ENCODE measurements at places on chromosomes 6 and 20.

- no peak for DNase-seq
Observed at GRCh38 chr6:114989279-114989964, 646.6 kb upstream of the HS3ST5 start.

GRCh38 chr6:43950731-43951062 lies 176.6 kb downstream of the MRPL14 start:
- no peak for DNase-seq

DNA sequence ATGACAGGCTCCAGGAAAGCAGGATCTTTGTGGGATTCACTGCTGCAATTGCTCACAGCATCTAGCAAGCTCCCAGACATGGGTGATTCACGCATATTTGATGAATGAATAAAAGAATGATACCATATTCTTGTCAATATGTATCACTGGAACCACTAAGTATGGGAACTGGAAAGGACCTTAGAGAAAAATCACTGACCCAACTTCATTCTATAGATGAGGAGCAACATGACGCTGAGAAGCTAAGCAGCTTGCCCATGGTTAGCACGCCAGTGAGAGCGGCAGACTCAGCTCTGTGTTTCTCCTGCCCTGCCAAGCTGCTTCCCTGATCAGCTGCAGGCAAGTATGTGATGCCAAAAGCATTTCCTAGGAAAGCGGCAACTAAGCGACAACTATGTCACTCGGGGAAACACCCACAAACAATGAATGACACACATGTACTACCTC lies 66.8 kb downstream of the PPP1R3G start:
- no peak for DNase-seq

DNA sequence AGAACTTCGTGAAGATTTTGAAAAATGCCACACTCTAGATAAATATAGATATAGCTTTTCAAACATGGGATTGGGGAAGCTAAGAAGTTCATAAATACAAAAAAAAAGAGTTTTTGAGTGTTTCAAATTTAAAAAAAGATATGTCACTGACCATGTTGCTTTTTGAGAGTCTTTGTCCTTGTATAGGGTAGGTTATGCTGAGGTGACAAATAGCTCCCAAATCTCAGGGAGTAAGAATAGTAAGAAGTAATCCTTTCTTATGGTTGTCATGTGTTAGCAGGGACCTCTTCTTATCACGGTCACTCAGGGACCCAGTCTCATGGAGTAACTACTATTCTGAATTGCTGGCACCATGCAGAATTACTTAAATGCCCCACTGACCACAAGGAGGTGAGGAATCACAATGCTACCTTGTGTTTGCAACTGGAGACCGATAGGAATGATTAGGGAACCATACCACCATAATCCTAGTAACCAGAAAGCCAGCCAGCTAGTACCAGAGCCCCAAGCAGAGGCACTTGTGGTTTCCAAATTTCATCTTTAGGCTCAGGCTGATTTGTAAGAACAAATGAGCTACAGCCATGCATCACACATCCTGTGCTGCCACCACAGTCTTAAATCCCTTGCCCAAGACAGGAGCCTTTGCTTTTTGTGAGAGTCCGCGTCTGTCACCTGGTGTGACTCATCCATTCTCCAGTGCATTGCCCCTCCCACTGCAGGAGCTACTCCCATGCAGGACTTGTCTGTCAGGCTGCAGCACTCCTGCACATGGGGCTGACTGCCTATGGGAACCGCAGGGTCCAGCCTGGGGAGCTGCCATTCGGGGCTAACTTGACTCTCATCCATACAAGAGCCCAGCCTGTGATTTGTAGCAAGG lies 42.4 kb upstream of the ADGRF4 start:
- no peak for DNase-seq

DNA sequence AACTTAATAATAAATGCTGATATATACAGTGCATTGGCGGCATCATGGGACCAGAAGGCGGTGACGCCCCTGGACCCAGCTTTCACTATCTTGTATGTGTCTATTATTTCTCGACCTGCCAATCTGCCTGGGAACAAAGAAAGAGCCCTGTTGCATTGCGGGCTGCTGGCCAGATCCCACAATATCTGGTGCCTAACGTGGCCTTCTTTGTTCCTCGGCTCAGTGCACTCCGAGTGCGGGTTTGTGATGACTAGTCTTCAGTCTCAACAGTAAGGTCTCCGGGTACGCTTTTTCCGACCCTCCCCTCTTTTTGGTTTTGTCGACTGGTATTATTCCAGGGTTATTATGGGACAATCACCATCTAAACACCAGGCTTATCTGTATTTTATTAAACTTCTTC lies 291.5 kb downstream of the TBC1D32 start:
- DNase-seq = no peak

GRCh38 chr6:137879885-137880745 lies 13.1 kb downstream of the TNFAIP3 start:
- no peak for DNase-seq

- DNase-seq = no peak
Observed at GRCh38 chr20:34473262-34473883, 42.8 kb upstream of the DYNLRB1 start.

DNA sequence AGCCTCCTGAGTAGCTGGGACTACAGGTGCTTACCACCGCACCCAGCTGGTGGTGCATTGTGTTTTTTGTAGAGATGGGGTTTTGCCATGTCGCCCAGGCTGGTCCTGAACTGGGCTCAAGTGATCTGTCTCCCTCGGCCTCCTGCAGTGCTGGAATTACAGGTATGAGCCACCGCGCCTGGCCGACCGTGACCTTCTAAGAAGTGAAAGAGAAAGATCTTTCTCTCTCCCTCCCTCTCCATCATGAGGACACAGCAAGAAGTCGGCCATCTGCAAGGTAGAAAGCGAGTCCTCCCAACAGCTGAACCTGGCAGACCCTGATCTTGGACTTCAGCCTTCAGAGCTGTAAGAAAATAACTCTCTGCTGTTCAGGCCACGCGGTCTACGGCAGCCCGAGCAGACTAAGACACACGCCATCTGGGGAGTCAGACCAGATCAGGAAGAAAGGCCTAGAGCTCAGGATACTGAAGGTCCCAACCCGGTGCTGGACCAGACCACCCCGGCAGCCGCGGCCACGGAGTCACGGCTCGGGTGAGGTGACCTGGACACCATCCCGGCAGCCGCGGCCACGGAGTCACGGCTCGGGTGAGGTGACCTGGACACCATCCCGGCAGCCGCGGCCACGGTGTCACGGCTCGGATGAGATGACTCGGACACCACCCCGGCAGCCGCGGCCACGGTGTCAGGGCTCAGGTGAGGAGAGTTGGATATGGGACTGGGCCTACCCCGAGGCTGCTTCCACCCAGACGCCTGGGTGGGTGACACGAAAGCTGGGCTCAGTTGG lies 9.6 kb downstream of the GMEB2 start:
- DNase-seq = no peak

- DNase-seq = no peak
Observed at GRCh38 chr6:40232698-40233097, 298.4 kb upstream of the MOCS1 start.

DNA sequence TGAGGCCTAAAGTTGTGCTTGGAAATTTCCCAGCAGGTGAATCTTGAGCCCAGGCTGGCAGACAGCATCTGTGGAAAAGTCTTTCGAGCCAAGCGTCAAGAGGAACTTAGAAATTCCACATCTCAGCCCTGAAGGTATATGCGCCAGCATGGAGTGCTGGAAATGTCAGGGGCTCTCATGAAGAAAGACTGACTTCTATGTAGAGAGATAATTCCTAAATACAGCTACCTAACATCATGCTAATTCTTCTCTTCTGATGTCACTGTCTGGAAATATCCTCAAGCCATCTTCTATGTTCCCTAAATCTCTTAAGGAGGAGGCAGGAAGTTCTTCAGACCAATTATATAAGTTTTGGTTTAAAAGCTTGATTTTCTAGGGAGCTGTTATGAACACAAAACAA lies 492.4 kb upstream of the MARCKS start:
- DNase-seq = no peak

- no peak for DNase-seq
Observed at GRCh38 chr6:142913511-142914047, 31.4 kb downstream of the HIVEP2 start.

DNA sequence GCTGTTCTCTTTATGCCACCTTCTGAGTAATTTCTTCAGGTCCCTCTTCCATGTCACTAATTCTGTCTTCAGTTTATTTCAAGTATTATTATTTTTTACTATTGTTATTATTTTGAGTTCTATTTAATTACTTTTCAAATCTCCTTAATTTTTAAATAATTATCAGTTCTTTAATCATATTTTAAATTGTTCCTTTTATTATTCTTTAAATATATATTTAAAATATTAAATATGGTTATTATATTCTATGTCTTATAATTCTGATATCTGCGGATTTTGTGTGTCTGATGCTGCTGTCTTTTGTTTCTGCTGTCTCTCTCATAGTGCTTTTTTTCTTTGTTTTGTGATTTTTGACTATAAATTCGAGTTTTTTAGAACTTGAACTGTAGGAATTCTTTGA lies 2.2 kb downstream of the POLR1H start:
- no peak for DNase-seq

- DNase-seq = no peak
Observed at GRCh38 chr20:42018979-42019378, 400.8 kb upstream of the CHD6 start.

DNA sequence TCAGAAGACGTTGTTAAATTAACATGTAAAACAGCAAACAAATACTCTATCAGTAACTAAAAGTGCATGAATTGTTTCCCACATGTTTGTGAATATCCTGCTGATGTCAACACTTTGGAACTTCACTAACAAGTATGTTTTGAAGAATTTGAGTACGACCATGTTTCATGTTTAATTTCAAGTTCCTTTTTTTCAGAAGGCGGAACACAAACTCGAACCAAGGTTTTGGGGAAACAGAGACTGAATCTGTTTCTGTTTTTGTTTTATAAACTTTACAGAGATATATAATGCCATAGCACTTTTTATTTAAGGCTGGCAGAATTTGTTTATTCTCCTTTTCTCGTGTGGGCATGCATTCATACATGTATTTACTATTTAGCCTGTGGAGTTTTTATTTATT lies 509.3 kb upstream of the CITED2 start:
- DNase-seq = no peak

DNA sequence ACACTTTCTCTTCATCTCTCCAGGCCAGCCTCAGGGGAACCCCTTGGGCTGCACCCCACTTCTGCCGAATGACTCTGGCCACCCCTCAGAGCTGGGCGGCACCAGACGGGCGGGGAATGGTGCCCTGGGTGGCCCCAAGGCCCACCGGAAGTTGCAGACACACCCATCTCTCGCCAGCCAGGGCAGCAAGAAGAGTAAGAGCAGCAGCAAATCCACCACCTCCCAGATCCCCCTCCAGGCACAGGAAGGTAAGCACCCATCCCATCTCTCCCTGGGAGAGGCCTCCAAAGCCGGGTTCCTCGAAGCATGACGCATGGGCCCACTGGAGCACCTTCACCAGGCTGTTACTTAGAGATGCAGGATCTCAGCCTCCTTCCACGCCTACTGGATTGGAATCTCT lies 11.3 kb downstream of the MDFI start:
- no peak for DNase-seq

- no peak for DNase-seq
Observed at GRCh38 chr20:3739054-3739925, 6.8 kb downstream of the HSPA12B start.

GRCh38 chr6:154167126-154167525 lies 128.1 kb downstream of the OPRM1 start:
- DNase-seq = no peak

GRCh38 chr20:21523281-21523868 lies 9.5 kb upstream of the NKX2-2 start:
- no peak for DNase-seq

DNA sequence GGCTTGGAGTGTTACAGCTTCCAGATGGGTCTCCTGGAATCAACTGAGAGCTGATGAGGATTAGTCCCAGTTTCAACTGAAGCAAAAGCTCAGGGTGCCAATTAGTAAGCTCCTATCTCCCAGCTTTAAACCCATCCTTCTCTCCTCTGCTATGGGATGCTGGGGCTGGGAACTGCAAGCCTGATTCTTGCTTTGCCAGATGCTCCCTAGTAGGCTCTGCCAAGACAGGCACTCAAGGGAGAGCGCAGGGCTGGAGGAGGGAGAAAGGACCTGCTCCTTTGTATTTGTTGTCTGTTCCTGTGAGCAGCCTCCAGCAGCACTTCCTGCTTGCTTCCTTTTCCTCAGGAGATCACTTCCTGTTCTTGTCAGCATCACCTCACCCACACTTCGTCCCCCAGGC lies 309.7 kb downstream of the KIF16B start:
- DNase-seq = no peak

DNA sequence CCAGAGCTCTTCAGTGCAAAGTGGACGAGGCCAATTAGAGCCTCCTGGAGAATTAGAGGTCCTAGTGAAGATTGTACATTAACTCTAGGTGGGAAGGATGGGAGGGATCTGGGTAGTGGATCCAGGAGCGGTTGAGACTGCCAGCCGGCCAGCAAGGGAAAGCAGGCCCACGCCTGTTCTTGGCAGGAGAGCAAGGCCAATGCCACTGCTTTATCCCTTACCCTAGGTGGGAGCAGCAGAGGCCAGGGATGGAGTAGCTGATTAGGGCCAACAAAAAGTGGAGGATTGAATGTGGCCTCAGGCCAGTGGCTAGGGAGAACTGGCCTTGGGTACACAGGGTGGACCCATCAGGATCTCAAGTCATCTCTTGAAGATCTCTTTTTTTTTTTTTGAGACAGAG lies 3.7 kb downstream of the ITPR3 start:
- DNase-seq = no peak

- DNase-seq = no peak
Observed at GRCh38 chr20:32973077-32973717, 31.0 kb downstream of the SUN5 start.

DNA sequence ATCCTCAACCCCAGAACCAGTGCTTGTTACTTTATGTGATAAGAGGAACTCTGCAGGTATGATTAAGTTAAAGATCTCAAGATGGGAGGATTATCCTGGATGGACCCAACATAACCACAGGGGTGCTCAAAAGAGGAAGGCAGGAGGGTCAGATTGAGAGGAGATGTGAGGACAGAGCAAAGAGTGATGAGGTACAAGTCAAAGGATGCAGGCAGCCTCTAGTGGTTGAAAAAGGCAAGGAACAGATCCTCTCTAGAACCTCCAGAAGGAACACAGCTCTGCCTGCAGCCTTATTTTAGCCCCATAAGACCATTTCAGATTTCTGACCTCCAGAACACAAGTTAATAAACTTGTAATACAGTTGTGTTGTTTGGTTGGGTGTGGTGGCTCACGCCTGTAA lies 41.2 kb downstream of the PDSS2 start:
- DNase-seq = no peak

GRCh38 chr6:51489133-51489532 lies 598.3 kb downstream of the PKHD1 start:
- DNase-seq = no peak

DNA sequence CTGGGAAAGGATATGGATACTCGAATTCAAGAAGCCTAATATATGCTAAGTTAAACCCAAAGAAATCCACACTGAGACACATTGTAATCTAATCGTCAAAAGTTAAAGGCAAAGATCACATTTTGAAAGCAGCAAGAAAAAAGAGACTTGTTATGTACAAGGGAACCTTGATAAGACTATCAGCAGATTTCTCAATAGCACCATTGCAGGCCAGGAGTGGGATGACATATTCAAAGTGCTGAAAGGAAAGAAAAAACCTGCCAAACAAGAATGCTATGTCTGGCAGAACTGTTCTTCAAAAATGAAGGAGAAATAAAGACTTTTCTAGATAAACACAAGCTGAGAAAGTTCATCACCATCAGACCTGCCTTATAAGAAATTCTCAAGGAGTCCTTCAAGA lies 75.2 kb downstream of the COL21A1 start:
- DNase-seq = no peak
